ENCODE measurements at places on chromosomes 3 and 15.

- DNase-seq: no peak
Measured at GRCh38 chr15:84608707-84609284, 8.0 kb downstream of the ZSCAN2 start.

DNA sequence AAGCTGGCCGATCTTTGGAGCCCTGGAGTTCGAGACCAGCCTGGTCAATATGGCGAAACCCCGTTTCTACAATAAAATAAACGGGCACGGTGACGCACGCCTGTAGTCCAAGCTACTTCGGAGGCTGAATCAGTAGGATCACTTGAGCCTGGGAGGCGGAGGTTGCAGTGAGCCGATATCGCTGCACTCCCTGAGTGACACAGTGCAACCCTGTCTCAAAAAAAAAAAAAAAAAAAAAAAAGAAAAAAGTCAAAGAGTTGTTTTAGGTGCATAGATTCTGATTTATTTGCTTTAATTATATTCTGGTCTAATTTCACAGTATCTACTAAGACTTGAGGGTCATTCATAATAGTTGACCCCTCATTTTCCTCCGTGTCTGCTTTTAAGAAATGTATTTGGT is 1.7 kb downstream of the ARL13B start:
- DNase-seq: no peak

GRCh38 chr3:189728915-189729314 is 97.7 kb downstream of the TP63 start:
- DNase-seq: no peak

DNA sequence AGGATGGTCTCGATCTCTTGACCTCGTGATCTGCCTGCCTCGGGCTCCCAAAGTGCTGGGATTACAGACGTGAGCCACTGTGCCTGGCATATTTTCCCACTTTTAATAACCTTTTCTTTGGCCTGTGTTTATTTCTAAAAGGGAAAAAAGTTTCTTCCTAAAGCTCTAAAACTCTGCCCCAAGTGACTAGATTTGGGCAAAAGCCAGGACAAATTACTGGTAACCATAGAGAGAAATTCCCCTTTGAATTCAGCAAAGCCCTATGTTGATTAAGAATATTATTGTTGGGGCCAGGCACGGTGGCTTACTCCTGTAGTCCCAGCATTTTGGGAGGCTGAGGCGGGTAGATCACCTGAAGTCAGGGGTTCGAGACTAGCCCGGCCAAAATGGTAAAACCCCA is 11.5 kb upstream of the TRPM7 start:
- DNase-seq: no peak

- DNase-seq: no peak
Measured at GRCh38 chr3:172592898-172593669, 69.9 kb upstream of the TNFSF10 start.

GRCh38 chr3:119211193-119211592 is 29.5 kb downstream of the B4GALT4 start:
- DNase-seq: no peak

- DNase-seq: no peak
Measured at GRCh38 chr3:176919836-176920765, 277.2 kb downstream of the TBL1XR1 start.

DNA sequence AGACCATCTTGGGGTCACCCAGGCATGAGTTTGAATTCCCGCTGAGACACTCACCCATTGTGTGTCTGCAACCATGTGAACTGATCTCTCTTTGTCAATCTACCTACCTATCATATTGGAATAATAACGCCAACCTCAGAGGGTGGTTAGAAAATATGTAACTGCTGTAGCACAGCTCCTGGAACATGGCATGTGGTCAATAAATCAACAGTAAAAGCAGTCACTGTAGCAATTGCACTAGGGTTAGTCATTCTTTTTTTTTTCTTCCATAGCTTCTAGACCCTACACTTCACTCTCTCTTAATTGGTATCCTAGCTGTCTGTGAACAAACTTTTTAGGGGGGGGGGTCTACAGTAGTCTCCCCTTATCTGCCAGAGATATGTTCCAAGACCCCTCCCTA is 64.2 kb upstream of the SLCO2A1 start:
- DNase-seq: no peak

DNA sequence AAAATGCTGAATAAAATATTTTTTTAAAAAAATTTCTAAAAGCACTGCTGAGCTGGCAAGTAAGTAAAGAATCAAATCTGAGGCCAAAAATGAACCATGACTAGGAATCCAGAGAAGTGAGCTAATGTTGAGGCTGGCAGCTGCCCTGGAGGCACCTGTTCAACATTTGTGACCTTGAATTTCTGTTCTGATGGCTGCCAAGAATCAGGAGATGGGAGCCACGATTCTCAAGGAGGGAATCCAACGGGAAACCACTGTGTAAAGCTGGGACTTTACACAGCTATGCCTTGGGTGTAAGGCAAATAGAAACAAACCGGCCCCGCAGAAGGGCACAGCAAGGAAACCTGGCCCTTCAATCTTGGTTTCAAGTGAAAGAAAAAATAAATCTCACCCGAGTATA is 22.7 kb downstream of the HEG1 start:
- no peak for DNase-seq

- no peak for DNase-seq
Measured at GRCh38 chr3:158774965-158775364, 26.9 kb upstream of the MFSD1 start.

GRCh38 chr3:9298236-9298635 is 48.8 kb upstream of the SRGAP3 start:
- DNase-seq: no peak

DNA sequence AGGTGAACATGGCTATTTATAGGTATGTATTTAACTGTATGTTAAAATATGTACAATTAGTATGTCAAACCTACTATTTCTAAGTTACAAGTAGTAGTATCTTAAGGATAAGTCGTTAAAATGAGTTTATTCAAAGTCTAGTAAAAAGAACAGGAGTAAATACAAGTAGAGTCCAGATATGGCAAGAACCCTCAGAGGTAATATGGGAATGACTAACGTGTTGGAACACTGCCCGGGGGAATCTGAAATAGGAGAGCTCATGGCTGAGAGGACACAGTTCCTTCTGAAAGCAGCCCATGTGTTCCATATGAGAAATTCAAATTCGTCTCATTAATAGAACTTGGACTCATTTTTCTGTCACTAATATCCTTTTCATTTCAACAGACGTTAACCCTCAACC is 158.8 kb downstream of the CLSTN2 start:
- peak; percentile 71 for DNase-seq

- peak; percentile 15 for DNase-seq
Measured at GRCh38 chr3:156594219-156594683, 39.3 kb upstream of the SSR3 start.

GRCh38 chr15:68441045-68441743 is 9.2 kb upstream of the ITGA11 start:
- no peak for DNase-seq

DNA sequence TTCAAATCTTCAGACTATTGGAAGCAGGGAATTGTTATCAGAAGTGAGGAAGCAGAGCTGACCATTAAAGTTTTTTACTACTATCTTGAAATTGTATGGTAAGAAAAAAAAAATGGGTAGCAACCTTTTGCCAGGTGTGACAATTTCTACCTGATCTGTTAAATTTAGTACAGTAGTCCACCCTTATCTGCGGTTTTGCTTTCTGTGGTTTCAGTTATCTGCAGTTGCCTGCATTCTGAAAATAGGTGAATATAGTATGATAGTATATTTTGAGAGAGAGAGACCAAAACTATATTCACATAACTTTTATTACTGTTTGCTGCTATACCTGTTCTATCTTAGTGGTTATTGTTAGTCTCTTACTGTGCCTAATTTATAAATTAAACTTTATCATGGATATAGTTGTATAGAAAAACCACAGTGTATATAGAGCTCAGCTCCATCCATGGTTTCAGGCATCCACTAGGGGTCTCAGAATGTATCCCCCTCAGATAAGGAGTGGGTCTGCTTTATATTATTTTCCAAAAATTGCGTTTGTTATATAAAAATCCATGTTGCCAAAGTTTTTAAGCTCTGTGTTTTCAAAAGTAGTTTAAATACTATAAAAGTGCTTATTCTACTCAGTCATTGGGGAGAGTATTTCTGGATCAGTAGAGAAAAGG is 69.9 kb downstream of the PTPRG start:
- DNase-seq: no peak

GRCh38 chr15:75671730-75672602 is 24.3 kb downstream of the SNX33 start:
- DNase-seq: no peak

GRCh38 chr3:172446198-172446597 is 2.1 kb downstream of the GHSR start:
- no peak for DNase-seq

- DNase-seq: no peak
Measured at GRCh38 chr15:74200871-74201419, 1.6 kb downstream of the STRA6 start.

DNA sequence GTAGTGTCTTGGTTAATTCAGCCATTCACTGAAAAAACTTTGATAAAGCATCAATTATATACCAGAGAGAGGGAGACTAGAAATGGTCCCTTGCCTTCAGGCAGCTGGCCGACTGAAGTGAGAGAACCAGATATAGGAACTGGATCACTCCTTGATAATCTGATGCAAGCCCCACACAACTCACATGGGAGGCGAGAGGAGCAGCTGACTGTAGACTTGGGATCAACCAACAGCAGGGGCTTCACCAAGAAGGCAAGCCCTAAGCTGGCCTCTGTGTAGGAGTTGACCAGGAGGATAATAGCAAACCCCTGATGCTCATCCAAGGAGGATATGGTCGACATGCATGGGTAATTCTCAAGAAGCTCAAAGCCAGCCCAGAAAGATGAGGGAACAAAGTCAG is 133.1 kb downstream of the SRGAP3 start:
- no peak for DNase-seq

DNA sequence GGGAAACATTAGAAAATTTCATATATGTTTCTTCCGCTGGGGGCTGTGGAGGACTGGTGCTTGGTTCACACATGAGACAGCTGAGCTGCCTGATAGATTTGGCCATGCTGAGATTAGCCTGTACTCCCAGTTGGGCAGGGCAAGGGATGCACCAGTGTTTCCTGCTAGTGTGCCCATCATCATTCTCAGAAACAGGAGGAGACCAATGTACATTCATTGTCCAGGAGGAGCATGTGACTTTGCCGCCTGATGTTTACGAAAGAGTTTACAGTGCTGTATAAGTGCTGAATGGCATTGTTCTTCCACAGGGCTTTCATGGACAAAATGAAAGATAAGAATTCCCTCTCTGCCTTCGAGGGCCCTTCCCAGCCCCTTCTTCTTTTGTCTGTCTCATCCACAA is 311.1 kb upstream of the THBS1 start:
- DNase-seq: no peak

DNA sequence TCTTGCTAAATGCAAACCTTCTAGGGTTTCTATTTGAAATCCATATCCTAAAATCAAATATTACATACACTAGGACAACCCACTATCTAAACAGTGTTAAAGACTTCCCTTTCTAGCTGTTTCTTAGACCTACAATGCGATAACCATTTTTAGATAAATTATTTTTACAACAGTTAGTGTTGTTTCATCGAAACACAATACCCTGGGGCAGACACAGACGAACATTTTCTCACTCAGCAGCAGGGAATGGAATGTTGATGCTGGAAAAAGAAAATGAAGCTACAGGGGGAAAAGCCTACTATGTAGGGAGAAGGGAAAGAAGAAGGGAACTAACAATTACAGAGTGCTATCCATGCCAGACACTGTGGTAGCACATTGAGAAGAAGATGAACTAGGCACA is 6.0 kb upstream of the HERC1 start:
- DNase-seq: no peak

DNA sequence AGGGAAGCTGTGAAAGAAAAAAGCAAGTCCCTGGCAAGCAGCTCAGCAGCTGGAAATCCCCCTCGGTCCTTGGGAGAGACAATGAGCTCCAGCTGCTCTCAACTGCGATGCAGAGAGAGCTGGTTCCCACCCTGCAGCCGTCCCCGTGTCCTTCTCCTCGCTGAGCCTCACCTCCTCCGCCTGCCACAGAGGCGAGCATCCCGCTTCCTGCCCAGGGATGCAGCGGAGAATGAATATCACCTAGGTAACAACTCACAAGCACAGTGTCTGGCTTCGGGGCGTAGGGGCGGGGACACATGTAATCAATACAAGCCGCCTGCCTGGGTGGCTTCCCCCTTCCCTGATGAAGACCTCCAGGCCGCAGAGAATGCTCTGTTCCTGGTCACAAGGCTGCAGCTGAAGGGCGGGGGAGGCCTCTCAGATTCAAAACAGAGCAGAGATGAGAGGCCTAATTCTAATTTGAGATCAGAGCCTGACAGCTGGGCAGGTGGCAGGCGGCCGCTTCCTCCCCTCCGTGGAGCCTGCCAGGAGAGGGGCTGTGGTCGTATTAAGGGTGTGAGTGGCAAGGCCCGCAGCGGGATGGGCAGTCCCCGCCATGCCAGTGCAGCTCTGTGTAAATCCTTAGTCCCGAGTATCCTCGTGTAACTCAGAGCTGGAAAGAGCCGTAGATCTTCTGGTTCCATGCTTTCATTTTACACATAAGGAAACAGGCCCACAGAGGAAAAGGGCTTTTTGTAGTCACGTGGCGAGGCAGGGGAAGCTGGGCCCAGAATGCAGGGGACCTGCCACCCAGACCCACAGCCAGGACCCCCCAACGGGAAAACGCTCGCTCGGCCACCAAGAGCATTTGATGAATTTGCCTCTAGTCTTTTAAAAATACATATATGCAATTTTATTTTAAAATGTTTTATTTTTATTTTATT is 24.3 kb downstream of the ZDHHC19 start:
- peak; percentile 43 for DNase-seq

DNA sequence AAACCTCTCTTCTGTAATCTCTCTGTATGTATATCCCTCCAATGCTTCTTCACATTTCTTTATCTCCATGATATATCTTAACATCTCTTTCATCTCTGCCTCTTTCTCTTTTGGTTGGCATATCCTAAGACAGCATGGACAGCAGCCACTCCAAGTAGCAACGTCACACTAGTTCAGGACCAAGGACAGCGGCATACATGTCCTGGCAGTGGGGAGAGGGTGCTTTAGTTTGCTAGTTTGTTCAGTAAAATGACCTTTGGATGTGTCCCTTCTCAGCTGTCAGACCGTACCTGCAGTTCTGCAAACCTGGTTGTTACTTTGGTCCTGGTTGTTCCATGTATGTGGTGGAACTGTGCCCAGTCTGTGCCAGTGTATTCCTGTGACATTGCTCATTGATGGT is 225.6 kb upstream of the ROPN1 start:
- peak; percentile 26 for DNase-seq

DNA sequence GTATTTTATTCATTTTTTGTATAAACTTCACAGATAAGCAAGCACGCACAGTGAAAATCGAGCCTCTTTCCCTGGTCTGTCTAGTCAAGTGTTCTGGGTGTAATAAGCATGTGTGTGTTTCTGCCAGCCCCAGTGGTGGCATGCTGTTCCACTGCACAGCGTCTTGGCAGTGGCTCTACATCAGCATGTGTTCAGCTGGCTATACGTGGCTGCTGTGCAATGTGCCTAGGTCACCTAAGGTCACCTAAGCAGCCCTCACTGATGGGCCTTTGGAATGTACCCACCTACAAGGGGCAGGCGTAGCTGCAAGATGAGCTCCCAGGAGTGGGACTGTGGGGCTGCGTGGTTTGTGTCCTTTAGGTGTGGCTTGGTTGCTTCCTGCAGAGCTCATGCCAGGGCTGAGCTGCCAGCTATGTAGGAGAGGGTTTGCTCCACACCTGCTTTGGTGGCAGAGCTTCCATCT is 4.9 kb downstream of the LIMD1 start:
- DNase-seq: peak; percentile 51

Data from transverse colon (tissue), 4 donors.